ENCODE measurements at places on chromosomes 16 and 17.

DNA sequence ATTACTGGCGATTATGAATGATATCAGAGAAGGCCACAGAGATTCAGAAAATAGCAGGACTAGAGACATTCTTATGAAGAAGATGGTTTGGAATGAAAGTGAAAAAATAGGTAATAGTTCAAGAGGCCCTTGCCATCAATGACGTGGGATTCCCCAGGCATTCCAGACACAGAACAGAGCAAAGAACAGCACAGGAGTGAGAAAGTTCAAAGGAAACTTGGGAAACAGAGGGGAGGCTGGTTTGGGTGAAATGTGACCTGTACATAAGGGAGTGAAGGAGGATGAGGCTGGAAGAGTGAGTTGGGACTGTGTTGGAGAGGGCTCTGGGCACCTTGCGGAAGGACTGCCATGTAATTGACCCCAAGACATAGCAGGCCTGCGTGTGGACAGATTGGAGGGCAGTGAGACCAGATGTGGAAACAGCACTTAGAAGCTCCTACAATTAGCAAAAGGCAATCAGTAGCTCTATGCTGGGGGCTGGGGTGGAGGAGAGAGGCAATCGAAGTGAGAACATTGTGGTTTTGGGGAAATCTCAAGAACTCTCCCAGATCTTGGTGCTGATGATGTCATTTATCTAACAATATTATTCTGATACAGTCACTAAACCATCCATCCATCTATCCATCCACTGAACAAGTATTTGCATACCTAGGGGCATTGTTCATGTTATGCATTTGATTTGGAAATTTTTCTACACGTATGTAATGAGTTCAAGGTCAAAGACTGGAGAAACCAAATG, 365.3 kb upstream of the ZFHX3 start:
- DNase-seq = no peak

DNA sequence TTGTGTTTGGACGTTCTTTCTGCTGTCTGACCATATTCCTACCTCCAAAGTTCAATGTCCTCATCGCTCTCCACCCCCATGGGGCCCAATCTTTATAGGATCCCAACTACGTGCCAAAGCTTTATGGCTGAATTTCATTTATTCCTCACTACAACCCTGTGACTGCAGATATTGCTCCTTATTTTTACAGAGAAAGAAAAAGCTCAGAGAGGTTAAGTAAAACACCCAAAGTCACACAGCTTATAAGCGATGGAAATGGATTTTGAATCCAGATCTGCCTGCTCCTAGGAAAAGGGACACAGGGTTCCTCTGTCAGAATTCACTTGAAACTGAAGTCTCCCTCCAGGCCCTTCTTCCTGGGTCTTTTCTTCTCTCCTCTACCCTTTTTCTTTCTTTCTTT, 9.3 kb downstream of the NGFR start:
- no peak for DNase-seq

DNA sequence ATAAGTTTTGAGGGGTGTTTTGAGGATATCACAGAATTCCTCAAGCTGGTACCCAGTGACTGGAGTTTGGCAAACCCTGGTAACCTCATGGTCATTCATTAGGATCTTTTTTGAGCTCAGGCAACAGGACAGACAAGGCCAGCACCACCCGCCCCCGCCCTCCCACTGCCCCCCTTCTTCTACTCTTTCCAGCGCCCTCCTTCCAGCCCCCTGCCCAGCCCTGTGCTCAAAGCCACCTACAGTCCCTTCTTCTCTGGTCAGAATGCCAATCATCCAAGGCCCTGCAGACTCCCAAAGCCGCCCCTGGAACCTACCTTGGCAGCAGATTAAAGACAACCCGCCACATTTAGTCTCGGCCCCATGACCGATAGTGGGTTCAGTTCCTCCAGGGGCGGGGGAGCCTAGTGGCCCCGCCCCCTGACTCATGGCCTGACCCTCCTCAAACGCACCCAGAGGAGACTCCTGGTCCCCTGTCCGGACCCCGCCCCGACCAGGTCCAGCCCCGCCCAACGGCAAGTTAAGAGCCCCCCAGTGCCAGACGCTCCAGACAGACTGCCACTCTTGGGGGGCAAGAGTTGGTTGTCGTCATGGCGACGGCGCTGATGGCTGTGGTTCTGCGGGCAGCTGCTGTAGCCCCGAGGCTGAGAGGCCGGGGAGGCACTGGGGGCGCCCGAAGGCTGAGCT, at the start of gene NAGS:
NAGS (plus strand) TSS at position 546 of the 684 bp plus-strand sequence; CDS start at position 588, 42 bp downstream.
- no peak for DNase-seq

- DNase-seq = no peak
Measured at GRCh38 chr17:1742371-1743087, at the start of gene SERPINF2. TSS of gene SERPINF2 (plus strand) at chr17:1742871. CDS start at chr17:1744996, 2,125 bp downstream.

DNA sequence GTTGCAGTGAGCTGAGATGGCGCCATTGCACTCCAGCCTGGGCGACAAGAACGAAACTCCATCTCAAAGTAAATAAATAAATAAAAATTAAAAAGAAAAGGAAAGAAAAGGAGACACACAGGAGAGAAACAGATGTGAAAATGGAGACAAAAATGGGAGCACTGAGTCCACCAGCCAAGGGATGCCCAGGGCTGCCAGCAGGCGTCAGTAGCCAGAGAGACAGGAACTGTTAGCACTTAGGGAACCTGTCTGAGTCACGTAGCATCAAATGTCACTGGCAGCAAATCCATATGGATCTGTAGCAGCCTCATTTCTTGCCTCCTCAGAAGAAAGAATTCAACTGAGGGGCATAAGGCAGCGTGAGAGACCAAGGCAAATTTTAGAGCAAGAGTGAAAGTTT, 79.7 kb downstream of the CYLD start:
- DNase-seq = no peak

- no peak for DNase-seq
Measured at GRCh38 chr17:75087558-75088453, at the start of gene SLC16A5. TSS of gene SLC16A5 (plus strand) at chr17:75087954. CDS start at chr17:75093637, 5,683 bp downstream.

- DNase-seq = no peak
Measured at GRCh38 chr16:17318238-17318637, 152.5 kb downstream of the XYLT1 start.

DNA sequence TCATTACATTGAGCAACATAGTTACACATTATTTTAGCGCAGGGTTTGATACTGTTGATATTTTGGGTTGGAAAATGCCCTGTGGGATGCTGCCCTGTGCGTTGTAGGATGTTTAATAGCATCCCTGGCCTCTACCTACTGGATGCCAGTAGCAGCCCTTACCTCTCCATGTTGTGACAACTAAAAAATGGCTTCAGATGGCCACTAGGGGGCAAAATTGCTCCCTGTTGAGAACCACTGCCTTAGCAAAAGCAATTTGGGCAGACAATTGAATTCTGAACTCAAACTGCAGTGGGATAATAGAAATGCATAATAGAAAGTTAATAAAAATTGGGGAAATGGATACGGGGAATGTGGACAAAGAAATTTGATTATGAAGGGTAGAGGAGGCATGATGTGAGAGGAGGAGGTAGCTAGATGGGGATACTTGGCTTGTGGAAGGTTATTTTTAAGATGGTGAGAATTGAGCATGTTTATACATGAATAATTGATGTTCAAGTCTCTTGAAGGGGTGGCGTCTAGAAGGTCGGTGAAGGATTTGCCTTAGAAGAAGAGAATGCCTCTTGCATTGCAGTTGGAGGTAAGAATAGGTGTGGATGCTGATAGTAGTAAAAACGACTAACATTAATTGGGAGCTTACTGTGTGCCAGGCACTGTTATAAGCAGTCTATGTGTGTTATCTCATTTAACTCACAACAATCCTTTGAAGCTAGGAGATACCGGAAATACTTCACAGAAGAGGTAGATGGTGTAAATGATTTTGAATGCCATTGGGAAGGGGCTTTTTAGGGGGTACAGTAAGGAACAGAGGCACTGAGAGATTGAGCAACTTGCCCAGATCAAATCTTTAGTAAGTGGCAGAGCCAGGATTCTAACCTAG, 19.0 kb downstream of the HEATR9 start:
- peak; percentile 3 for DNase-seq

- DNase-seq = no peak
Measured at GRCh38 chr17:2683912-2684311, 27.7 kb downstream of the CLUH start.

GRCh38 chr16:75080205-75081029, 36.2 kb downstream of the LDHD start:
- no peak for DNase-seq

DNA sequence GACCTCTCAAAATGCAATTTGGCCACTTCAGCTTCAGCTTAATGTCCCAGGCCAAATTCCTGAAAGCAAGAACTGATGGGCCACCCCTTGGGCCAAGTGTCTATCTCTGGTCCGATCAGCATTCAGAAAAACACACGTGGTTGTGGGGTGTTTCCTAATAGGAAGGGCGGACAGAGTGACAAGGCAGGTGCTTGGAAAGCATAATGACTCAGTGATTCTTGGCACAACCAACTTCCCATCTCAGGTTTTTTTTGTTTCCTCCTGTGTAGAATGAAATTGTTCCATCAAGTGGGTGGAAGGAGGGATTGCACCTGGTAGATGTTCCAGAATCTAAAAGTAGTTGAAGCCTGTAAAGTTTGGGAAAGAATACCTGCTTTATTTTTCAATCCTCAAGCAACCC, 155.6 kb downstream of the HS3ST2 start:
- DNase-seq = no peak

- DNase-seq = no peak
Measured at GRCh38 chr16:3954411-3954921, 74.0 kb upstream of the CREBBP start.

GRCh38 chr17:40265337-40265736, 22.3 kb upstream of the CDC6 start:
- no peak for DNase-seq

DNA sequence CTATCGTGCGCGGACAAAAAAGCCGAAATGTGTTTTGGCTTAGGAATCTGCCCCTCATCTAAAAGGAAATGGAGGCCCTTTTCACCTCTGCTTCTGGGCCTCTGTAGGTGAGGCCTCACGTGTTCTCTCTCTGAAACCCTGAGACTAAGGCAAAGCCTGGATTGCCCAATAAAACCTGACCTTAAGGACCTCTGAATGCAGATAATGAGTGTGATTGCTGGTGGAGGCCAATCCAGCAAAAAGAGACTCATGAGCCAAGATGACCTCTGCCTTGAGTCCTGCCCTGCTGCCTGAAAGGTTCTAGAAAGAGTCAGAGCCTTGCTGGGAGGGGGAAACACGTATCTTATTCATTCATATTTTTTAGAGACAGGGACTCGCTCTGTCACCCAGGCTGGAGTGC, 44.5 kb upstream of the ABR start:
- DNase-seq = no peak

GRCh38 chr17:37475731-37476420, 13.8 kb upstream of the DUSP14 start:
- DNase-seq = no peak

DNA sequence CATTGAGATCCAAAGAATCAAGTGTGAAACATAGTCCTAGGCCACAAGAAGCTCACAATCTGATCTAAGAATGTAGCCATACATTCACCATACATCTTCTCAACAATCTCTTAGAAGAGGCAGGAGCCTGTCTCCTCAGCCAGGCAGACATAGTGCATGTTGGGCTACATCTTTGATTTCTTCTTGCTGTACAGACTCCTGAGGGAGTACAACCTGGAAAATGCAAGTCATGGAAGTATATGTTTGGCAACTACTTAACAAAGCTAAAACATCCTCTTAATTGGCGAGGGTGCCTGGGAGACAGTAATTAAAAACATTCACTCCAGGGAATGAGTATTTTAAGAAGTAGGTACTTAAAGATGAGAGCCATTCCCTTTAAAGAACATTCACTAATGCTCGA, 79.2 kb upstream of the NOG start:
- no peak for DNase-seq

- DNase-seq = no peak
Measured at GRCh38 chr16:82874672-82875071, 247.9 kb downstream of the CDH13 start.

DNA sequence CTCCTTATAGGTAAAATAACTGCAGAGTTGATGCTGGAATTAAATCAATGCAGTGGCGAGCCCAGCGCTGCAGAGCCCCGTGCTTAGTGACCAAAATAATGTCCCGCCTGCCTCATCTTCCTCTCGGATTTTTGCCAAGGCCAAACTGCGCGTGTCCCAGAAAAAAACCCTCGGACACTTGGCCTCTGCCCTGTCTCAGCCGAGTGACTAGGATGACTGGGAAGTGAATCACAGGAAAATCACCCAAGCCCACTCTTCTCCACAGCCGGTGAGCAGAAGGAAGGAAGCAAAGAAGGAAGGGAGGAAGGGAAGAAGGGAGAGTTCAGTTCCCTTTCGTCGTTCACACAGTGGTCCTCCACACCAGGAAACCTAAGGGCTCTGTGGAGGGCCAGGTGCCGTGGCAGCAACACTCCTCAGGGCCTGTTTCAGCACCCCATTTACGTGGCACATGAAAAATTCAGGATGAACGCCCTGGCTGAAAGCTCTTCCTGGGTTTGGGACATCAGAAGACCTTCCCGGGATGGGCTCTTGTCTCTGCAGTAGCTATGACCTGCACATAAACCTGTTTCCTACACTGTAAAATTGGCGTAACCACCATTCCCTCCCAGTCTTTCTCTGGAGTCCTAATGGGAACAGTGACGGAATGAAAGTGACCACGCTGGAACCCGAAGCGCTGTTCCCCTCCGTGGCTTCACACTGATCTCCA, 25.4 kb upstream of the HOXB13 start:
- no peak for DNase-seq

GRCh38 chr17:49465331-49465903, 29.7 kb upstream of the NGFR start:
- no peak for DNase-seq

- no peak for DNase-seq
Measured at GRCh38 chr16:64132190-64132589, 989.7 kb downstream of the CDH11 start.

DNA sequence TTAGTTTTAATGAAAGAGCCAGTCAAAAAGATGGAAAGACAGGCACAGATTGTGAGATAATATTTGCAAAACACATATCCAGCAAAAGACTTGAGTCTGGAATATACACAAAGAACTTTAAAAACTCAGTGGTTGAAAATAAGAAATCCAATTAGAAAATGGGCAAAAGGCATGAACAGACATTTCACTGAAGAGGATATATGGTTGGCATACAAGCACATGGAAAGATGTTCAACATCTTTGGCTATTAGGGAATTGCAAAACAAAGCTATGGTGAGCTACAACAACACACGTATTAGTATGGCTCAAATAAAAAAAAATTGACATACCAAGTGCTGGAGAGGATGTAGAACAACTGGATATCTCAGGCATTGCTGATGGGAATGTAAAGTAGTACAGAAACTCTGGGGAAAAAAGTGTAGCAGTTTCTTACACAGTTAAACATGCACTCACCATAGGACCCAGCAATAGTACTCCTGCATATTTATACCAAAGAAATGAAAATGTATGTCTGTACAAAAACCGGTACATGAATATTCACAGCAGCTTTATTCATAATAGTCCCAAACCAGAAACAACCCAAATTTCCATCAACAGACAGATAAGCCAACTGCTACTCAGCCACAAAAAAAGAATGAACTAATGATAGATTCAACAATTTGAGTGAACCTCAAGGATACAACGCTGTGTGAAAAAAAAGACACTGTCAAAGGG, 44.4 kb upstream of the MRTFB start:
- no peak for DNase-seq
